NCI-H1048 (cell line): ENCODE measurements at places on chromosomes 3 and 15.

DNA sequence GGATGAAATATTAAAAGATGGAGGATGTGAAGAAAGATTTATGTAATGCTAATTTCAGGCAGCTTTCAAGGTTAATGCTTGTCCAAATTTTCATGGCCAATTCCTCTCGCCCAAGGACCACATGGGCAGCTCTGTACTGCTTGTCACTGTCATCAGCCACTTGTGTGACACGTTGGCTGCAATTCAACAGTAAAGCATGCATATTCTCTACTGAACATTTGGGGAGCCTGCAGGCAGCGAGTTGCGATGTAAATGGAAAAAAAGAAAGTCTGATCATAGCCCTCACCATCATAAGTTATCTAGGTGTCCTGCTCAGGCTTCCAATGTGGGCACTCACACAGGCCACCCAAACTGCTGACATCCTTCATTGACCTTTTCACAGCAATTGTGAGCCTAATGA, 1026.8 kb upstream of the NR2F2 start:
- DNase-seq, result no peak

DNA sequence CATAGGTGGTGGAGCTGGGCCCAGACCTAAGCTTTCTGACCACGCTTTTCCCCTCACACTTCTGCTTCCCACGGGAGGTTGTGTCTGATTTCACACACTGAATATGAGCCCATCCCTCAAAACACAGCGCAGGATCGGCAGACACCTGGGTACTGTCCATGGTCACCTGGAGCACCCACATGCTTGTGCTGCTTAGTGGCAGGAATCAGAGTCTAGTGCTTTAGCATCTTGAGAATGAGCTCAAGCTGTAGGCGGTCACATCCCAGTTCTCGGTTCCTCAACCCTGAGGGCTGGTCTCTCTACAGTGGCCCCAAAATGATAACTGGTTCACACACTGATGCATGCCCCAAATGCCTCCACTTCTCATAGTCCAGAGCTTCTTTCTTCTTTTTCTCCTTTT, 111.0 kb downstream of the SEMA5B start:
- DNase-seq, result no peak

DNA sequence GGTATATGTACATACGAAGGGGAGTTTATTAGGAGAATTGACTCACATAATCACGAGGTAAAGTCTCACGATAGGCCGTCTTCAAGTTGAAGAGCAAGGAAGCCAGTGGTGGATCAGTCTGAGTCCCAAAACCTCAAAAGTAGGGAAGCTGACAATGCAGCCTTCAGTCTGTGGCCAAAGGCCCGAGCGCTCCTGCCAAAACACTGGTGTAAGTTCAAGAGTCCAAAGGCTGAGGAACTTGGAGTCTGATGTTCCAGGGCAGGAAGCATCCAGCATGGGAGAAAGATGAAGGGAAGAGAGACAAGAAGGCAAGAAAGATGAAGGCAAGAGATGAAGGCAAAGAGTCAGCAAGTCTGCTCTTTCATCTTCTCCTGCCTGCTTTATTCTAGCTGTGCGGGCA, 16.8 kb upstream of the LRRN1 start:
- no peak for DNase-seq

GRCh38 chr3:23888617-23889228, 28.1 kb downstream of the NKIRAS1 start:
- no peak for DNase-seq

- no peak for DNase-seq
Measured at GRCh38 chr15:36370731-36371112, 208.7 kb upstream of the CDIN1 start.

- no peak for DNase-seq
Measured at GRCh38 chr3:65326574-65326973, 638.8 kb upstream of the ADAMTS9 start.

- DNase-seq, result no peak
Measured at GRCh38 chr3:50100956-50101845, 12.5 kb downstream of the RBM5 start.

DNA sequence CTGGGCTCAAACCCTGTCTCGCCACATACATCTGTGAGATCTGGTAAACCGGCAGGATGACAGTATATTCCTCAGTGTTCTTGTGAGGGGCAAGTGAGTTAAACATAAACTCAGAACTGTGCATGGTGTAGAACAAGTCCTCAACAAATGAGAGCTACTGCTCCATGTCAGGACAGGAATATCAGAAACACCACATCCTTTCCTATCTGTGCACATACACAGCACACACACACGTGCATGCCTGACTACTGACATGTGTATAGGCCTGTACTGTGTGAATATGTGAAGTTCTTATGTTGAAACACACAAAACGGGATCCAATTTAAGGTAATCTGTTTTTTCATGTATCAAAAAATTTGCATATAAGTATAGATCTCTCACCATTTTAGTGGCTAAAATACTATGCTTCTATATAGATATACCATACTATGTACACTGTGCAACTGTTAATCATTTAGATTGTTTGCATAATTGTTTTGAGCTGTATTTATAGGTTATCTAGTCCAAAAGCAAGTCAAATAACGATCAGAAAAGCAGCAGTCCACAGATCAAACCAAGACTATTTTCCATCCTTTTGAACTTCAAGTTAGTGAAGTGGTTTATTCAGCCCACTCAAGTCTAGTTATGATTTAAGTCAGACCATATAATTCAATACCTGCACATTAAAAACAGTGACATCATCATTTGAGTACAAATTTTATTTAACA, 44.8 kb downstream of the CCR4 start:
- no peak for DNase-seq

DNA sequence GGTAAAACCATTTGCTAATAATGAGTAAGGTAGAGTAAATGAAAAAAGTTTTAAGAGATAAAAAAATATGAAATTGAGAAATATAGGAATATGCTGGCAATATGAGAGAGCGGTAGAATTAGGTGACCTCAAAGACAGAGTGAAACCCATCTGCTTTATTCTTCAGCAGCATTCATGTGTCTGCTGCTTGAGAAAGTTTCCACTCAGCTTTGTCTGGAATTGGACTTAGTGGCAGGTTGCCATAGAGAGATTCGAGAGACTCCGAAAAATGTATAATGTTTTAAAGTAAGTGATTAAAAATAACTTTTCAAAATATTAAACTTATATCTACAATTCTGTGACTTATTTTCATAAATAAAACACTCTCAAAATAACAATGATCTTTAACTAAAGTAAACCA, 5.0 kb downstream of the SUCNR1 start:
- DNase-seq, result no peak

DNA sequence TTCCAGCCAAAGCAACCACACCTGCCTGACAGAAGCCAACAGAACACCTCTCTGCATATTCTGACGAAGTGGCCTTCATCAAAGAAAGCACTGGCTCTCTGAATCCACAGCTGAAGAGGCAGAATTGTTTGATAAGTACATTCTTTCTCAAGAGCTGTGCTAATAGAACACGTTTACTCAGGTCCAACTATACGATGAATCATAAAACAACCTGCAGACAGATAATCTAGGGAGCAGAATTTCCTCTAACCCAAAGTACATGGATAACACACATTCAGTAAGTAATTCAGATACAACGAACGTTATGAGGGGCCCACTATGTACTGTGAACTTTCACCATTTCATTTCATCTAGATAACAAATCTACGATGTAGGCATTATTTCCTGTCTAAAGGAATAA, 25.4 kb downstream of the ALDH1A2 start:
- DNase-seq, result no peak

GRCh38 chr3:67094774-67095173, 96.7 kb downstream of the KBTBD8 start:
- no peak for DNase-seq

DNA sequence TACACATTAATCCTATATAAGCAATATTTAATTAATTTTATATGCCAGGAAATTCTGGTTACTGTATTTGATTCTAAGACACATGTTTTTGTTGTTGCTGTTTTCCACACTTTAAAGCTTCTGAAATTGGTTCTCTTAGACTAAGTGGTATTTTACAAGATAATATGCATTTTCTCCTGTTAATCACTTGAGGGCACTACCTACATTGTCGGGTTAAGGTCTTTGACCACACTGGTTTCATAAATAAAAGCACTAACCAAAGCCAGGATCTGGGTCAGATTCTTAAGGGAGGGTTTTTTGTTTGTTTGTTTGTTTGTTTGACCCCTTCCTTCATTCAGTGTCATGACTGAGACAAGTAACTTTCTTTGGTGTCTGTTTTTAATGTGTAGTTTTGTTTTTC, 590.2 kb downstream of the RBMS3 start:
- no peak for DNase-seq

DNA sequence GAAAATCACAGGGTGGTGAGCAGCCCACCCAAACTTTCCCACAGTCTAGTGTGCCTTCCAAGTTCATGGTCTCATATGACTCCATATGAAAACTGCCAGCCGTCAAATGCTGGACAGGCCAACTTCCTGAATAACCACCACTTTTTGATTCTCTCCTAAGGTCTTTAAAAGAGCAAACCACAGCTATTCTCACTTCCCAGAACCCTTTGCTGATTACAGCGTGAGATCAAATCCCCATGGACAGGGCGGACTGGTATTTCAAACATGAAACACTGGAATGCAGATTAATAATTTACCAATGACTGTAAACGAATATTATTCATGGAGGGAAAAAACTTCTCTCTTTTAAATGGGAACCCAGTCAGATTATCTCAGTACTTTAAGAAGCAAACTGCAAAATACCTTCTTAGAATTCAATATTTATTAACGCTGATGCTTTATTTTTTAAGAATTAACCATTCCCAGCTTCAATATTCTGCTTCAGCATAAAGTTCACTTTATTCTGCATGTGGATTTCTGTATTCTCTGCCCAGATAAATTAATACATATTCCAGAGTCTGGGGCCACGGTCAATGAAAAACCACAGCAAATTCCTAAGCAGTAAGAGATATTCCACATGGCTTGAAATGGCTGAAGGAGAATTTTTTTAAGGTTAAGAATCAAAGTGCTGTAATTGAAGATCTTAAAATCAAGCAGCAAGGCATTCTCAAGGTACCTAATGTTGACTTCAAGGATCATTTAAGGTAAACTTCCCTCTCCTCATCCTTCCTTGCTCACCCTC, 42.9 kb downstream of the MYO1E start:
- no peak for DNase-seq

DNA sequence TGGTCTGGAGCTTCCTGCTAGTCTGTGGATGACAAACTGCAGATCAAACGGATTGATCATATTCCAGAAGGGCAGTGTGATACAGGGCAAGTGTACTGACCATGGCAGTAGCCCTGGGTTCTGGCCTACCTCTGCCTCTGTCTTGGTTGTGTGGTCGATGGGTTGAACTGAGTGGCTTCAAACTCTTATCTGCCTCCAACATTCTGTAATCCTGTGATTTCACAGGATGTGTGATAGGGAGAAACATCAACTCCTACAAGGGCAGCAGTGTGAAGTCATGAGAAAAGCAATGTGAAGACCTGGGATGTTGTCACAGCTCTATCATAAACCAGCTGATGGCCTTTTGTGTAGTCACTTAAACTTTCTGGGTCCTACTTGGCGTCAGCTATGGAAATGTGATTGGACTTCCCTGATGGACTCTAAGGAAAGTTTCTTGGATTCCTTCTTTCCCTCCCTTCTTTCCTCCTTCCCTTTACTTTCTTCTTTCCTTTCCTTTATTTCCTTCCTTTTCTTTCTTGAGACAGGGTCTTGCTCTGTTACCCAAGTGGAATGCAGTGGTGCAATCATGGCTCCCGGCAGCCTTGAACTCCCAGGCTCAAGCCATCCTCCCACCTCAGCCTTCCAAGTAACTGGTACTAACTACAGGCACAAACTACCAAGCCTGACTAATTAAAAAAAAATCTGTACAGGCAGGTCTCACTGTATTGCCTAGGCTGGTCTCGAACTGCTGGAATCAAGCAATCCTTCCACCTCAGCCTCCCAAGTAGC, 114.8 kb downstream of the BBX start:
- DNase-seq, result no peak

- DNase-seq, result no peak
Measured at GRCh38 chr3:33181229-33181628, 37.4 kb downstream of the SUSD5 start.

DNA sequence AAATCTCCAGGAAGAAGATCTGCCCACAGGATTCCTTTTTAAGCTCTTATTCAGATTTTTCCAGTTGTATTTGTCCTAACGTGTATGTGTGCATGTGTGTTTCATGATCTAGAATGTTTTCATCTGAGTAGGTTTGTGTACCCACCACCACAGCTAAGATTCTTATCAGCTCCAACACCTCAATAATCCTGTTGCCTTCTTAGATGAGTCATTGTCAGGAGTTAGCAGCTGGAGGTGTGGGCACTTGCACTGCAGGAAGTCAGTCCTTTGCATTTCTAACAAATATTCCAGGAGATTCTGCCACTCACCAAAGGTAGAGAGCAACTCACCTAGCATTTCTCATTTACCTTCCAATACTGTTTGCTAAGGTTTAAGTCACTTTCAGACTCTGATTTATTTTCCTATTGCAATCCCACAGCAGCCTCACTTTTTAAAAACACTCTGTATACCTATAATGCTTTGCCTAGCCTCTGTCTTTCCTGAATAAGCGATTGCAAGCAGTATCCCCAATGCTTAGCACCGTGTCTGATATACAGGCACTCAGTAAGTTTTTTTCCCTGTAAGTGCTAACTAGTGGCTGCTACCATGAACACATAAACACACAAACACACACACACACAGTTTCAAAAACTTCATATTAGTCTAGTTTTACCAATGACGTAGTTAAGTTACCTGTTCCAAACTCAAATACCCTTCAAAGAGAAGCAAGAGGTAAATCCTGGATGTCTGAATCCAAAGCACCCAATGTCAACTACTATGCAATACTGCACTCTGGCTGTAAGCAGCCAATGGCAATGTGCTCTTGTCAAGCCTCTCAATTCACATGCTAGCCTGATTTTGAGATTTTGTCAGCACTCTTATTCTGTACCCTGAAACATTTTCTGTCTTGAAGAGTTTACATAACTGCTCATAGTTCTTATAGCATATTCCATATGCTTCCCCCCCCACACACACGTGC, 713.5 kb upstream of the LMCD1 start:
- DNase-seq, result no peak

DNA sequence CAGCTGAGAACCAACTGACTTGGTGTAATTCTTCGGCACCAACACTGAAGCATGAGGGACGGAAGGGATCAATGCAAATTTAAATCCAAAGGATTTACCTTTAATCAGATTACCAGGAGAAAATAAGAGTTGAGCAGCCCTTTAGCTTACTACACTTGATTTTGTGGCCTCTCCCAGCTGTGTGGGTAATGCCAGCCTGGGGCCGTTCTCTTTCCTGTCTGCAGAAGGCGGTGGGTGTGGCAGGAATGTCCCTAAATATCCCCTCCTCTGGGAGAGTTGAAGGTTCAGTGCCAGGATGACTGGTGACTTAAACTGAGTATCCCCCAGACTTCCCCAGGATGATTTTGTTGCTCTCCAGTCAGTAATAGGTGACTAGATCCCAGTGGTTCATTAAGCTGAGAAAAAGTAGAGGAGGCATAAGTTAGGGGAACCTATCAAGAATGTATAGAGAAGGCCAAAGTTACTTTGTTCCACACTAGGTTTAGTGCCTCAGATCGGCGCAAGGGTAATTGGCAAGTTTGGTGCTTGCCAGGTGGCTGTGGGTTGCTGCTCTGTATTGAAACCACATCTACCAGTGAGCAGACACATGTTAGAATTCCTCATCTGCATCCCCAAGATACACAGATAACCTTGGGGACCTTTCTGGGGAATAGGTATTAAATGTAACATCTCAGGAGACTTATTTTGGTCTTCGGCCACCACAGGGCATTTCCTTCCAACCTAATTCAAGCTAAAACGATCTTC, 23.1 kb downstream of the MAPKBP1 start:
- DNase-seq, result no peak
